Left ventricle myocardium superior (tissue), 1 donor: ENCODE measurements at places on chromosomes 4 and X.

GRCh38 chr4:37946503-37947179, 13.6 kb upstream of the PTTG2 start:
- DNase-seq, result no peak

- DNase-seq, result no peak
These were observed 25.6 kb downstream of the NR0B1 start for GRCh38 chrX:30283456-30284200.

- peak; percentile 55 for DNase-seq
These were observed 53.9 kb upstream of the SORBS2 start for GRCh38 chr4:185865901-185866328.

- DNase-seq, result no peak
These were observed 52.8 kb downstream of the PRDM5 start for GRCh38 chr4:120869613-120870278.

DNA sequence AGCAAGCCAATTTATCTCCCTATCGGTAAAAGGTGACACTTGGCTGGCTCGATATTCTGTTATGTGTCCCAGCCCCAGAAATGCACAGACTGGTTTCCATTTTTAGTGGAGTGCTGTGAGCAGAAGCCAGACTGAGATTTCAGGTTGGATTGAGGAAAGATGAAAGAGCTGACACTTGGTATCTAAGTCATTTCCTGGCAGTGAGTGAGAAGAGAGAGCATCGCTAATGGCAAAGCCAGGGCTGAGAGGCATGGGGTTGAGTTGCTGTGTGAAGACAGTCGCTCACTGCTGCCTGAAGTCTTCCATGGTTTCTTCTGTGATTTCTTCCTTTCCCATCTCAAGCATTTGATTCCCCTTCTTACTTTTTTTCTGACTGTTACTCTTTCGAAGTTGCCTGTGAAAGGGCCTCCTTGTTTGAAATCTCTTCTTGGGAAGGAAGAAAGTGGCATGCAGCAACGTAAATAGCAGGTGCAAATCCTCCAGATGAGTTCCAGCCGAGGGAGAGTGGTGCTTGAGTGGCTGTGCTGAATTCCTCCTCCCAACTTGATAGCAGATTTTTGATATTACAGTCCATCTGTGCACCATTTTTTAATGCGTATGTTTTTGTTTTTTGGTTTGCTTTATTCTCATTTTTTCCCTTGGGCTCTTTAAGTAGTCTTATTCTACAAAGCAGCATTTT, 109.2 kb upstream of the LIMCH1 start:
- no peak for DNase-seq

DNA sequence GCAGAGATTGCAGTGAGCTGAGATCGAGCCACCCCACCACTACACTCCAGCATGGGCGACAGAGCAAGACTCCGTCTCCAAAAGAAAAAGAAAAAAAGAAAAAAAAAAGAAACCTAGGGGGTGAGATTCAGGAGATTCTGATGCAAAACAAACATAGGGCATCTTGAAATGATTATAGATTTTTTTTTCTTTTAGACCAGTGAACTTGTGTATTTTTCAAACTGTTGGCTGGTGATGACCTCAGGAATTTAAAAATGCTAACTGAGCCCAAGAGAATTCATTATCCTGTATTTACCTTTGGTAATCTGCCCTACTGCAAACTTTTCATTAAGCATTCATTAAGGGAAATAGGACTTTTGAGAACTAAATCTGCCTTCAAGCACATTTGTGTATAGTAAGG, 20.6 kb downstream of the ATP10D start:
- no peak for DNase-seq
